Activated CD4-positive, CD25-positive, alpha-beta regulatory T cell (primary cell): ENCODE measurements at places on chromosomes 4 and X.

- DNase-seq: no peak
Observed at GRCh38 chr4:186172546-186172945, 18.8 kb upstream of the CYP4V2 start.

- DNase-seq: no peak
Observed at GRCh38 chr4:21952549-21952948, 4.0 kb upstream of the KCNIP4 start.

- no peak for DNase-seq
Observed at GRCh38 chrX:115178473-115178872, 10.7 kb upstream of the RBMXL3 start.

GRCh38 chr4:39937683-39938268 lies 39.9 kb downstream of the PDS5A start:
- no peak for DNase-seq

GRCh38 chrX:108165383-108166111 lies 74.0 kb downstream of the ATG4A start:
- no peak for DNase-seq

DNA sequence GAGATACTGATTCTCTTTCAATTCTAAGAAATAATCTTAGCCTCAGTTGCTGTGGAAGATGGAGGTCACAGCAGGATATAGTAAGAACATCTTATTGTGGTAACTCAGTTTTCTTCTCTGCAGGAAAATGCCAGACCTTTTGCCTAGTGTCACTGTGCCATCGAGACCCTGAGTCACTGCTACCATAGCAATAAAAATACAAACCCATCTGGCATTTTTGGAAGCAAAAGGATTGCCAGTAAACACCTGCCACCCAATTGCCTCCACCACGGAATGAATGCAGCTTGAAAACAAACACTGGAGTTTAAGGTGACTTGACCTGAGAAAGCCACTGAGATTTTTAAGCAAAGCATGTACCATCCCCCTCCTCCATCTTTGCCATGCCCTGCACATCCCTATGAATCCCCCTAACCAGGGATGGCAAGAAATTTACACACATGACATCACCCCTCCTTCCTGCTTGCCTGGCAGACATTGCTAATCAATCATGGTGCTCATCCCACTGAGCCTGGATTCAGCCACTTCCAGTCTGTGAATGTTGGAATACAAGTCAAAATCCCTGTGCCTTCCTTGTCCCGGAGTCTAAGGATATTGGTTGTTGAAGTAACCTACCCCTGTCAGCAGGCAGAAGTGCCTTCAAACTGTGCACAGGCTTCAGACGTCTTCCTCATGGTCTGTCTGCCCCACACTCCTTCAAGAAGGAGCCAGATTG lies 59.6 kb upstream of the MAMLD1 start:
- DNase-seq: no peak

DNA sequence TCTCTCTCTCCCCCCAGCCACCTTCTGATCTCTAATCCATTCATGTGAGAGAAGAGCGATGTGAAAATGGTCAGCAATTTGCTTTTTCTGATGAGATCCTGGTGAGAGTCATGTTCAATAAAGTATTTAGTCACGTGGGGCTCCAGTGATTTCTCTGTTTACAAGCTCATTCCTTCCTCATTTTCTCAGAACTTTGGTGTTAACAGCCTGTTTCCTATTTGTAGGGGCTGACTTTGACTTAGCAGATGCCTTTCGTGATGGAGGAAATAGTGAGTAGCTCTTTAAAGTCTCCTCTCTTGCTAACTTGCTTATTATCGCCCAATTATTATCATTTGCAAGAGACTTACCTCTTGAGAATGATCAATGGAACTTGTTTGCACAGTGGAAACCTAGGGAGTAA lies 72.6 kb upstream of the CD99 start:
- no peak for DNase-seq

GRCh38 chr4:121278811-121279368 lies 101.9 kb downstream of the QRFPR start:
- DNase-seq: no peak

GRCh38 chr4:112765317-112765974 lies 128.5 kb downstream of the LARP7 start:
- DNase-seq: no peak

DNA sequence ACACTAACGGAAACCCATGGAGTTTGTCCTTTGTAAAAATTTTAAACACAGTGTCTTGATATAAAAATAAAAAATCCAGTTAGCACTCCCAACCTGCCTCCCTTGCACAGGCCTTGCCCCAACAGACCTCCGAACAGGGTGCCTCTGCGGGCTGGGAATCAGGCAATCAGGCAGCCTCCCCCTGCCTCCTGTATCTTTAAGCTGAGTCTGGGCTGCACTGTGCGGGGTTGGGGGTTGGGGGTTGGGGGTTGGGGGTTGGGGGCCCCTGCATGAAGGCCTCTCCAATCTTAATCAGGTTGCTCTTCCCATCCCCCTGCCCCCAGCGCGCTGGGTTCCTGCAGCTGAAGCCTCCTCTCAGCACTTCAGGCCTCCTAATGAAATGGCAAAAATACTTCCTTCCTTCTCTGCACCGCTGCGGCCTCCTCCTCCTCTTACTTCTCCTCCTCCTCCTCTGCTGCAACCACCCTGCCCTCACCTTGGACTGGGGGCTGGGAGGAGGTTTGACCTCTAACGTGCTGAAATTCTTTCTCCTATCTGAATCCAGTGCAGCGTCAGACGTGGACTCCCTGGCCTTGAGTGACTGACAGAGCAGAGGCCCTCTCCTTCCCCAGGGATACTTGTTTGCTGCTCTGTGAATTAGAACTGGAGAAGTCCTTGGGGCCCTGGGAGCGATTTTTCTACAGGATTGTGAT lies 26.6 kb downstream of the NLGN3 start:
- no peak for DNase-seq

- DNase-seq: no peak
Observed at GRCh38 chr4:67198727-67199126, 346.6 kb downstream of the CENPC start.

GRCh38 chrX:57901466-57901865 lies 8.8 kb downstream of the ZXDA start:
- no peak for DNase-seq

DNA sequence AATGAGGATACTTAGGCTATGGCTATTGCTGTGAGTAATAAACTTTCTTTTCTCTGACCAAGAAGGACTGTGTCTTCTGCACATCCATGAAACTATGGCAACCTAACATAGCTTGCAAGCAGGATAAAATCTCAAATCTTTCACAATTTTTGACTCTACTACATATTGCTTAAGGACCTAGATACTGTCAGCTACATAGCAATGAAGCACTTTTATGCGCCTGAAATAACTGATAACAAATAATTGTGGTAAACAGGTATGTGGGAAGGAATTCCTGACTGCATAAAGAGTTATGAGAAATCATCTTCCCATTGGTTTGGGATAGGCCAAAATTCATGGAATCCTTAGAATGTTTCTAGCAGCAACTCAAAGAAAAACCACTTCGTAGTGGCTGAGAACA lies 41.2 kb upstream of the PDGFC start:
- no peak for DNase-seq

GRCh38 chr4:40299811-40300292 lies 35.3 kb upstream of the CHRNA9 start:
- no peak for DNase-seq

DNA sequence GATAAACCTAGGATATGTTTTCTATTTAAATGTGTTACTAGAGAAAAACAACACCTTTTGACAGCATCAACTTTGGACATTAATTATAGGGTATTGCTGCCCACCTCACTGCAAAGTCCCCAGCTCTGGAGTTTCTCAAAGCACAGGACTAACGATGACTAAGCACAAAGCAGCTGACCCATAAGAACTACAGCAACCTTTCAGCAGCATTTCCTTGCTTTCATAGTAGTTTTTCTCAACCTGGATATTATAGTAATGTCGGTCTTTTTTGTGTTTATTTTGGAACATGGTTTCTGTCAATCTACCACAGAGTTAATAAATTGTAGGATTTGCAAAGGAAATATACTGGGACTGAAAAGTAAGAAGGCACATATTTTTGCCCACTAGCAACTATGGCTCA lies 21.5 kb downstream of the HHIP start:
- no peak for DNase-seq

GRCh38 chrX:129123795-129124194 lies 399.5 kb downstream of the SMARCA1 start:
- no peak for DNase-seq

DNA sequence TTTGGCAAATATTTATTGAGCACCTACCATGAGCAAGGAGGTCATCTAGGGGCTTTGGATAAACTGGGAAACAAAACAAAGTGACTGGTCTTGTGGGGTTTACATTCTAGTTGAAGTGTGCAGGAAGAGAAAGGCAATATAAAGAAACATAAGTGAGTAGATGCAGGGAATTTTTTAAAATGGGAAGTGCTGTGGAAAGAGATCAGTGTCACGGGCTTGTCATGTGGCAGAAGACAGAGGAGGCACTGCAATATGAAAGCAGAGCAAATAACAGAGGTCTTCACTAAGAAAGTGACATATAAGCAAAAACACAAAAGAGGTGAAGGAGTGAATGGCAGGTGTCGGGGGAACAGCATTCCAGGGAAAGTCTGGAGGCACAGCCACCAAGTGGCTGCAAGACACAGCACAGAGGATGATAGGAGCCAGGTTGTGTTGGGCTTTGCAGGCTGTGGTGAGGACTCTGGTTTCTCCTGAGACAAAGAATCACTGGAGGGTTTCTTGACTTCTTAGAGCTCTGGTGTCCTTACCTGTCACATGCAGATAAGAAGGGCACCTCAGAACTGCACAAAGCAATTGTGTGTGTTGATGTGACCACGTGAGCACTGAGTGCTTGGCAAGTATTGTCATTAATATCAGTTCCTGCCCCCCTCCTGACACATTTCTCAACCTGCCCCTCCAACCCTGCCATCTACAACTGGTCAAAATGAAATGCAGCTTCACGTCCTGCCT lies 143.5 kb downstream of the TSPAN5 start:
- no peak for DNase-seq

DNA sequence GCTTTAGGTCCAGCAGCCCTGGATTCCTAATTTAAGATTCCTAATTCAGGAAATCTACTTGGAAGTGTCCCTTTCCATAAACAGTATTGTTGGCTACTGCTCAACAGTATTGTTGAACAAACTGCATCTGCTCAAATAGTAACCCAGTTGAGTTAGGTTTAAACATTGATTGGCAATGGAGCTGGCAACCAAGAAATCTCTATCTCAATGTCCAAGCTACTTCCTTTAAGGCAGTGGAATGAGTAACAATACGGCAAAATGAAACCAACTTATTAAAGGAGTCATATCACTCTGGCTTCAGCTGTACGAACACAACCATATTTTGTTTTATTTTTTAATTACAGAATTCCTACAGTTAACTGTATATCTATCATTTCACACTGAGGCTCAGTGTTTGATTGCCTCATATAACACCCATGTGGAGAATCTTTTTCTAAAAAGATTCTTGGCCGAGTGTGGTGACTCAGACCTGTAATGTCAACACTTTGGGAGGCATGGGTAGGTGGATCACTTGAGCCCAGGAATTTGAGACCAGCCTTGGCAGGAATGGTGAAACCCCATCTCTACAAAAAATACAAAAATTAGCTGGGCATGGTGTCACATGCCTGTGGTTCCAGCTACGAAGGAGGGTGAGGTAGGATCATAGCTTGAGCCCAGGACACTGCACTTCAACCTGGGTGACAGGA lies 71.7 kb upstream of the IL13RA1 start:
- no peak for DNase-seq

GRCh38 chr4:148716431-148717052 lies 274.3 kb upstream of the NR3C2 start:
- no peak for DNase-seq

- no peak for DNase-seq
Observed at GRCh38 chr4:40750461-40751258, 905 bp downstream of the NSUN7 start.

- DNase-seq: no peak
Observed at GRCh38 chr4:43776371-43776770, 672.2 kb downstream of the KCTD8 start.

DNA sequence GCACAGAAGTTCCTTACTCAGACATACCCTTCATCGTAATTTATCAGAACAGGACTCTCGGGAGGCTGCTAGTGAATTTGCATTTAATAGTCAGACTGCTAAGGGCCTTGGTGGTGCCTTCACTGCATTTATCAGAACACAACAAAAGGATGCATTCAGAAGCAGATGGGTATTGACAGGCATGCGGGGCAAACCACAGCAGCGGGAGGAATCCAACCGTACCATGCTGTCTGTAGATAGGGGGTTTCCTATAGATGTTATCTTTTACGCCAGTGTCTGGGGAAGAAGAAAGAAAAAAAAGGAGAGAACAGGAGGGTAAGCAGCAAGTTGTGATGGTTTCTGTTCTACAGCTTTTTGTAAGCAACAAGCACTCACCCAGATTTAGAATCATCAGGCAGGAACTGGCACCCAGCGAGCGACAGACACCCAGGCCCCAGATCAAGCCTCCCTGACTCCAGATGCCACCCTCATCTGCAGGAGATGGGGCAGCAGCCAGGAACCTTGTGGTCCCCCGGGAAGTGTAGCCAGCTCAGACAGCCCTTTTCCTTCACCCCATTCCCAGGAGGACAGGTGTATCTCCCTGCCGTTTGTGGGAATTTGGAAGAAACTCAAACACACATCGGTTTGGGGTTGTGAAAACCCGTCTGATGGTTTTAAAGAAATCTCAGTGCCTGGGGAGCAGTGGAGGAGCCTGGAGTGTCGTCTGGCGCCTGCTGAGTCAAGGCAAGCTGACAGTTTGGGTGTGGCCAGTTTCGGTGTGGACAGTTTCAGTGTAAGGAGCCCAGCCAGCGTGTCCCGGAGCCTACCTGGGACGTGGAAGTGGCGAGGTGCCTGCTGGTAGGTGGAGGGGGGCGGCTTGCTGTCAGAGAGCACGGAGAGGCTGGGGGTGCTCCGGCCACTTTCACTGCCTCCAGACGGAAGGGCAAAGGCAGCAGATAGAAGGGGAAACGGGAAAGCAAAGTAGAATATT lies 80.0 kb upstream of the AFAP1 start:
- DNase-seq: no peak

- DNase-seq: no peak
Observed at GRCh38 chr4:52843958-52844357, 18.2 kb upstream of the RASL11B start.

DNA sequence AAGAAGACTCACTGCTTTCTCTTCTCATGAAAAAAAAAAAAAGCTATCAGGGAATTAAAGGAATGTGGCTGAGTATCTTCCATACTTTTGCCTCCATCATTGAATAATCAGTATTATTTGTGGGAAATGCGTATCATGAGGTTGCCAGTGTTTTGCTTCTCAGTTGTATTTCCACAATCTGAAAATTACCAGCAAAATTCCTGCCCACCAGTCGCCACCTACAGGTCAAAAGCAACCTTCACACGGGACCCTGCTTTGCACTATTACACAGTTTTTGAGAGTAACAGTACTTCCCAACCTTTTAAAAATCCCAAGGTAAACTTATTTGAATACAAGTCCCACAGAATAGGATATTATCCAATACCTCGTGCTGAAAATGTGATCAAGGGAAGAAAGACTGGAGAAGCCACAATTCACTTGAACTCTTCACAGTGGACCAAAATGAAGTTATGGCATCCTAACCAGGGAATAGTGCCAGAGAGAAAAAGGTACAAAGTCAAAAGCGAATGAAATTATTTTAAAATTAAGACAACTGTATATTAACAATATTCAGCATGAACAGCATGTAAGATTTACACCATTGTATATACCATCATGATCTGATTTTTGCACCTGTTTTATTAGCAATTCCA lies 30.4 kb downstream of the PGRMC1 start:
- no peak for DNase-seq

GRCh38 chr4:87620491-87620890 lies 12.2 kb downstream of the DSPP start:
- DNase-seq: no peak
